GM23338 (cell line): ENCODE measurements at places on chromosomes 5 and 9. TPM values are rescaled to one million over a fixed set of nuclear protein-coding genes. Genes with fewer than 3 reads are reported as not detected.

DNA sequence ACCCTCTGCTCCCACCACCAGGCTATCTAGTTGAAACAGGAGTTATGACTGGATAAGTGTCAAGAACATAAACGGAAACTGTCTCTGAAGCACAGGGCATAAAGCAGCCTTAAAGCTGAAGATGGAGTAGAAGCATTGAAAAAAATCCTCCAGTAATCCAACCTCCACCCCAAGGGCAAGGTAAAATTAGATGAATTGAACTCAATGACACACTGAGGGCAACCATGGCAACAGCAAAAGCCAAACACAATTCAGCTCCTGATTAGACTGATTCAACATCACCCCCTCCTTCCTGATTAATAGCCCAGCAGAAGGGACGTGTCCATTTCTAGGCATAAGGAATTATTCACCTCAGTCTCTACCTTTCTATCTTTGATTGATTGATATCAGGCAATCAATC, 183.2 kb upstream of the MAP3K1 start:
- DNase-seq = no peak
- H3K4me3 ChIP-seq = no peak overlapping the region
- H3K36me3 ChIP-seq = no peaks in the 10 kb centered on the region
- peaks cover 12% of the 10 kb centered on the region; the same call in 1 of the 2 replicates for H3K4me1 ChIP-seq

- no peaks in the 10 kb centered on the region for H3K27me3 ChIP-seq
- no peak overlapping the region for H3K4me3 ChIP-seq
- H3K27ac ChIP-seq = no peak overlapping the region
- no peaks in the 10 kb centered on the region for H3K4me1 ChIP-seq
Measured at GRCh38 chr5:108430931-108431608, 49.2 kb upstream of the FBXL17 start.

- H3K36me3 ChIP-seq = no peaks in the 10 kb centered on the region
- H3K4me3 ChIP-seq = no peak overlapping the region
- H3K4me1 ChIP-seq = no peaks in the 10 kb centered on the region
- no peak overlapping the region for H3K27ac ChIP-seq
- no peak for DNase-seq
Measured at GRCh38 chr9:137464291-137464999, 5.3 kb upstream of the NSMF start.

DNA sequence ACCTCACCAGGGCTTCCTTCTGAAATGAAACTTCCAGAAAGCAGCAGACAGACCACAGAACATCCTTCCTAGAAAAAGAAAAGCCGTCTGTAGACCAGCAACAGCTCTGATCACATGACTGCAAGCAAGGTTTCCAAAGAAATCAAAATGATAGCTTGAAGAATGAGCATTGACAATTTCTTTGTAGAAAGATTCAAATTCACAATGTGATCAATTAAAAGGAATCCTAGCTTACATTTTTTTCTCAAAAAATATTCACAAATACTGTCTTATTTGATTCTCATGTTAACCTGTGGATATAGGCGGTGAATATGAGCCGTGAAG, 144.9 kb downstream of the MTX3 start:
- no peaks in the 10 kb centered on the region for H3K36me3 ChIP-seq
- no peak overlapping the region for H3K27ac ChIP-seq
- no peak overlapping the region for H3K4me3 ChIP-seq
- no peaks in the 10 kb centered on the region for H3K4me1 ChIP-seq
- no peaks in the 10 kb centered on the region for H3K27me3 ChIP-seq

DNA sequence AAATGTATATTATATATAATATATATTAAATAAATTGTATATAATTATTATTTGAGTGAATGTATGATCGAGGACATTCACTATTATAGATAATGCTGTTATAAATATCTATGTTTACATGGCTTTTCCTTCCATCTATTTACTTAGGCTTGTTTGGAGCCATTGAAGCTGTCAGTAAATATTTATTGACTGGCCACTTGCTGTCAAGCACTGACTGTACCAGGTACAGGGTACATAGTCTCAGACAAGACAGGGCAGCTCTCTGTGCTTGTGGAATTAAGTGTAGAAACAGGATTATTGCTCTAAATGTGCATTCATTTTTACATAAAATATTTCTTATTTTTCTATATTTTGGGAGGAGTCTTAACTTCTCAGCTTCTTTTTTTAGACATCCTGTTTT, 16.4 kb downstream of the FAXDC2 start:
- H3K4me1 ChIP-seq = no peaks in the 10 kb centered on the region
- H3K4me3 ChIP-seq = no peak overlapping the region
- H3K27me3 ChIP-seq = no peaks in the 10 kb centered on the region

DNA sequence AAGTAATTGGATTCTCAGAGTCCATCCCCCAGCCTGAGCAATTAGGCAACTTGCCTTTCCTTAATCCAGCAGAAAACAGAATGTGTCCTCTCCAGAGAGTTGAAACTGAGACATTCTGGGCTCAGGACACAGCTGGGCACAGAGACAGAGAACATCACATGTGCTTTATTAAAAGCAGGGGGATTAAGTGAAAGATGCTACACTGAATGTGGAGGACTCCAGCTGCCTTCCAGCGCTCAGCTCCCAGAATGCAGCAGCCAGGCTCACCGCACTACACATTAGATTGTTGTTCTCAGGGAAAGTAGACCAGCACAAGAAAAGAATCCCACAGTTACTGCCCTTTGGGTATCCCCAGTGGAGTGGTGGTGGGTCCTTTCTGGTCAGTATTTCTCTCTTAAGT, 141.6 kb upstream of the IL12B start:
- H3K4me1 ChIP-seq = no peaks in the 10 kb centered on the region
- no peak overlapping the region for H3K4me3 ChIP-seq
- H3K27me3 ChIP-seq = no peaks in the 10 kb centered on the region
- no peak overlapping the region for H3K27ac ChIP-seq
- no peak for DNase-seq

GRCh38 chr5:122713041-122713440, 61.8 kb upstream of the SNX2 start:
- DNase-seq = no peak
- no peaks in the 10 kb centered on the region for H3K4me1 ChIP-seq
- no peak overlapping the region for H3K27ac ChIP-seq
- no peak overlapping the region for H3K4me3 ChIP-seq
- H3K36me3 ChIP-seq = no peaks in the 10 kb centered on the region

GRCh38 chr9:136848393-136849037, 694 bp upstream of the PHPT1 start:
- peak overlapping the region; percentile 88 for H3K4me3 ChIP-seq
- H3K27ac ChIP-seq = peak overlapping the region; percentile 95; the same call in 1 of the 2 replicates
- peak; percentile 75 for DNase-seq
- peaks cover 1% of the 10 kb centered on the region; the same call in 1 of the 2 replicates for H3K4me1 ChIP-seq

DNA sequence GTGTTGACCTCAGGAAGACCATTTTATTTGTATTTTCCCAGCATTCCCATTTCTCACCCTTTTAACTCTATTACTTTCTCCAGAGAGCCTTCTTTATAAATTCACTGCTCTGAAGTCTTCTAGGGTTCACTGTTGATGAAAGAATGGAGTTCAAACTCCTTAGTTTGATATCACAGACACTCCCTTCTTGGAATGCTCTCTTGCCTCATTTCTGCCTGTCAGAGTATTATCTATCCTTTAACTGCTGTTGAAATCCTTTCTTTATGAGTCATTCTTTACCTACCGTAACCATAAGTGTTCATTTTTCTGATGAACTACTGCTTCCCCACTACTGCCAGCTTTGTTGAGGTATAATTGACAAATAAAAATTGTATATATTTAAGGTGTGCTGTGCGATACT, 4.3 kb downstream of the RIC1 start:
- no peaks in the 10 kb centered on the region for H3K36me3 ChIP-seq
- H3K4me3 ChIP-seq = no peak overlapping the region
- H3K27me3 ChIP-seq = no peaks in the 10 kb centered on the region
- peaks cover 11% of the 10 kb centered on the region; the same call in 1 of the 2 replicates for H3K4me1 ChIP-seq
- no peak for DNase-seq

Gene SNCAIP
- 8.0 and 11.9 TPM in 2 replicates for total RNA-seq

Gene SMIM33
- total RNA-seq = not detected in 2 replicates

Gene CAMK4
- total RNA-seq = 5.0 and 7.3 TPM in 2 replicates

Gene TMEM215
- 1.2 and 1.3 TPM in 2 replicates for total RNA-seq

Gene CCL19
- not detected in 2 replicates for total RNA-seq

Gene GABRA1
- 0.16 and 0.52 TPM in 2 replicates for total RNA-seq

Gene C7
- total RNA-seq = 0.07 TPM in 1 of 2 replicates, not detected in the other
